NK-92 treated with Interleukin-12 subunit alpha and Interleukin-12 subunit beta, amount 100 ng/mL, for 24 hours (cell line): ENCODE measurements at places on chromosomes 1 and 21.

- DNase-seq, result no peak
Observed at GRCh38 chr1:24564695-24565094, 8.8 kb downstream of the NCMAP start.

GRCh38 chr1:106843518-106843917, 213.0 kb upstream of the PRMT6 start:
- no peak for DNase-seq

DNA sequence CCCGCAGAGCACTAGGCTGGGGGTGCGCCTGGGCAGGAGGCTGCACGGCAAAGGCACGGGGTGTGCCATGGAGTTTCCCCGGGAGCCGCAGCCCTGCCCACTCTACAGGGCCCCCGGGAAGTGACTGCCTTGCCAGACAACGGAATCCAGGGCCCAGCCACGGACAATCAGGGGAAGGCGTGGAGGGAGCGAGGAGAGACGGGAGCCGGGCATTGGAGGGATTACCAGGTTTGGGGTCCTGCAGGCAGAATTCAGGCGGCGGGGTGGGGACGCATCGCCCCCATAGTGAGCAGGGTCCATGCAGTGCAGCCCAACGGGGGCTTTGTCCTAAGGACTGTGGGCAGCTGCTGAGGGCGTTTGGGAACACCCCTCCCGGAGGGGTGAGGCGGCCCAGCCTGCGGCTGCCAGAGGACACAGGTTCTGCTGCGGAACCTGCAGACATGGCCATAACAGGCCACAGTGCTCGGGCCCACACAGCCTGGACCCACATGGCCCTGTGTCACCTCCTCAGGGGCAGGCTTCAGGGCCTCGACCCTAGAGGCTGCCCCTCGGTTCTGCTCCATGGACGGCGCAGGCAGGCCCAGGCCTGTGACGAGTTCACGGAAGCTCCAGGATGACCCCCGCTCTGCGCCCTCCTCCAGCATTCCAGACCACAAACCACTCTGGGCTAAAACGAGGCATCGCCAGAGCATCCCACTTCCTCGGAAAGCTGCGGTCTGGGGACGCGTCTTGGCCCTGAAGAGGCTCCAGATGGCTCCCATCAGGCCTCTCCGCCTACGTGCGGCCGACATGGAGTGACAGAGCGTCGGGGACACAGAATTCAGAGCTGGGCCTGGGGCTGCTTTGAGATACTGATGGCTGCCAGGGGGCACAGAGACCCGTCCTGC, 54.5 kb downstream of the COL6A1 start:
- DNase-seq, result no peak

- DNase-seq, result no peak
Observed at GRCh38 chr1:228913626-228914414, 178.5 kb downstream of the RHOU start.

GRCh38 chr1:186487163-186487562, 26.2 kb upstream of the PDC start:
- DNase-seq, result no peak

DNA sequence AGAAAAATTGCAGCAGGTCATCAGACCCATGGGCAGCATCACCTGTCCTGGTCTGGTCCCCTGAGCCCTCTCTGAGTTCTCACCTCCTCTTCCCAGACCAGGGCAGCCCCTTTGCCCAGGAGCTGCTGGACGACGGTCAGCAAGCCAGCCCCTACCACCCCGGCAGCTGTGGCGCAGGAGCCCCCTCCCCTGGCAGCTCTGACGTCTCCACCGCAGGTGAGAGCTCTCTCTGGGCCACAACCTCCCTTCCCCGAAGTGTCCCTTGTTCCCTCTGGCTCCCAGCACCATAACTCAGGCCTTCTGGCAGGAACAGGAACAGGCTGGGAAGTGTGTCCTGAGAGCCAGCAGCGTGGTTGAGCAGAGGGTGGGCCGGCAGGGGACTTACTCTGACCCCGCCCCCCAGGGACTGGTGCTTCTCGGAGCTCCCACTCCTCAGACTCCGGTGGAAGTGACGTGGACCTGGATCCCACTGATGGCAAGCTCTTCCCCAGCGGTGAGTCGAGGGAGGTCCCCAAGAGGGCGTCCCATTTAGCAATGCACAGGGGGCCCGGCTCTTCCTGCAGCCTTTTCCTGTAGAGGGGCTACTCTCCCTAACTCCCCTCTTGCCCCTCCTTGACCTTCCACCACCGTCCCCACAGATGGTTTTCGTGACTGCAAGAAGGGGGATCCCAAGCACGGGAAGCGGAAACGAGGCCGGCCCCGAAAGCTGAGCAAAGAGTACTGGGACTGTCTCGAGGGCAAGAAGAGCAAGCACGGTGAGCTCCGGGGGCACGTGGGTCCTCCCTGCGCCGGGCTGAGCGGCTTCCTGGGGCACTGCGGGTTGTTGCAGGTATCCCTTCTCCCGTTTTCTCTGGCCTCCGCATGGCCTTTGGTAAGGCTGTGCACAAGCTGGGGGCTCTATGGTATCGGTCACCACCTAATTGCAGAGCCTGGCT, 2.4 kb downstream of the ELF3 start:
- DNase-seq, result no peak

DNA sequence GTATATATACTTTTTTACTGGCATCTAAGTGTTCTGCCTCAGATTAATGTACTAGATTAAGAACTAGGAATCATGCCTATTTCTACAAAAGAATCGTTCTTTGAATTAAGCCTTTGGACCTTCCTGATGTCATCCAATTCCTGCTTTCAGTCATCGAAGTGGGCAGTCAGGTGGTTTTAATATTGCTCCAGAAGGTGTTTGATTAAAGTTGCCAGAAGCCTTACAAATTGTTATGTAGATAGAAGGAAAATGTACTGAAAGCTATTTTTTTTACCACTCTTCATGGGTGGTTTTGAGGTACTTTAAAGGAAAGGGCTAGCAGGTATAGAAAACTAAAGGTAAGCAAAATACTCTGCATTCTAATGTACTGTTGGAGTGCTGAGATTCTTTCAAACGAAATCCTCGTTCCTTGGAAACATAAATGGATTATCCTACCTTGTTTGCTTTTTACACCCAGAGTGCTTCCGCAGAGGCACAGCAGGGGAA, 716 bp downstream of the CTBS start:
- no peak for DNase-seq

DNA sequence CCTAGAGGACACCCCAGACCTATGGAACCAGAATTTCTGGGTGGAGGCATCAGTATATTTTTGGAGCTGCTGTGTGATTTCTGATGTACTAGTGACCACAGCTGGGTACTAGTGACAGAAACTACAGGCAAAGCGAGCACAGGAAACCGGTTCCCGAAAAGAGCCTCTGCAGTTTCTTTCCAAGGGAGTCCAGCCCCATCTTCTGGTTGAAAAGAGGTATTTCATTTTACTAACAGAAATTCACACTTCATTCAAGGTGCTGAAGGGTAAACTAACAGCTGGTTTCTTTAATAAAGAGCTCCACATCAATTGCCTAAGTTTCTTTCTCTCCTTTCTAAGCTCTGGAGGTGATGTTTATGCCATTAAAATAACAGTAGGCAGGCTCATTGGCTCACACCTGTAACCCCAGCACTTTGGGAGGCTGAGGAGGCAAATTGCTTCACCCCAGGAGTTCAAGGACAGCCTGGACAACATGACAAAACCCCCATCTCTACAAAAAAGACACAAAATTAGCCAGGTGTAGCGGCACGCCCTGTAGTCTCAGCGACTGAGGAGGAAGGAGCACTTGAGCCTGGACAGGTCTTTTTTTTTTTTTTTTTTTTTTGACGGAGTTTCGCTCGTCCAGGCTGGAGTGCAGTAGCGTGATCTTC, 22.0 kb downstream of the THAP3 start:
- DNase-seq, result no peak

DNA sequence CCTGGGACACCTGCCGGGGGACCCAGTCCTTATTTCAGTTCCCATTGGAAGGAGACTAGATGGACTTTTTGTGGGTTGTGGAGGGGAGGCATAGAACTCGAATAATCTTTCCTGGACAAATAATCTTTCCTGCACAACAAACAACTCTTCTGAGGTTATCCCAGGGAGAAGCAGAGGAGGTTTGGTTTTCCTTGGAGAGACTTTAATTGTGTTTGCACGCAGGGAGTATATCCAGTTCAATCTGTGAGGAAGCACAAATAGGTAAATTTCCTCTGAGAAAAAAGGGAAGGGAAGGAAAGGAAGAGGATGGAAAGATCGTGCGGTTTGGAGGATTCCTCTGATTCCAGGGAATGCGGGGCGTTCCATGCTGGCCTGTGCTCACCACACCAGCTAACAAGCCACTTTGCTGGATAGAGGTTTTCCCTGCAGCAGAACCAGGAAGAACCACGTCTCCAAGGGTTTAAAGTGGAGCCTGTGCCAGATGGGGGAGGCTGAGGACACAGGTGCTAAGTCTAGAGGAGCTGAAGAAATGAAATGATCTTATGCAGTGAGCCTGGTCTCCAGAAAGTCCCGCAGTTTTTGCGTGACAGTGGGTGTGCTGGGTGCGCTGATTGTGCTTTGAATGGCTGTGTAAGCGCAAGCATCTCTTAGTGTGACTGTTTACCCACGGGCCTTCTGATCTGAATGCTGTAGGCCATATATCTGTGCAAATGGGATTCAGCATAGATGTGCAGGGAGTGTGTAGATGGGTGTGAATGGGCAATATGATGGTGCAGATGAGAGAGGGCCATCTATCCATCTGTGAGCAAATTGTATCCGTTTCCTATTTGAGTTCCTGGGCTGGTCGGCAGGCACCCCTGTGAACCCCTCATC, 7.6 kb downstream of the PAX7 start:
- DNase-seq, result no peak

DNA sequence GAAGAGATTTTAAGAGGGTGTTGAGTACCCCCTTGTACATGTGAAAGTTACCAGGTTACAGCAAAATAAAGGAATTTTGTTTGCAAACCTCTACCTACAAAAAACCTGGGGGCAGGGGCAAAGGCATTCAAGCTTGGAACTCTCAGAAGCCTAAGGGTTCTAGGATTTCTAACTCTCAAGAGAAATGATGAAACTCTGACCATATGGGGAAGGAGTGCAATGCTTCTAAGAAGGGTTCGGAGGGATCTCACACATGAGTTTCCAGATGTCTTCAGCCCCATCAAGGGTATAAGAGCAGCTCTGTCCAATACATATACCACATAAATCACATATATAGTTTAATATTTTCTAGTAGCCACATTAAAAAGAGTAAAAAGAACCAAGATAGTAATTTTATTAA, 7.3 kb upstream of the FCGR2A start:
- DNase-seq, result no peak

GRCh38 chr1:178354816-178355215, 141.9 kb downstream of the CLEC20A start:
- no peak for DNase-seq

DNA sequence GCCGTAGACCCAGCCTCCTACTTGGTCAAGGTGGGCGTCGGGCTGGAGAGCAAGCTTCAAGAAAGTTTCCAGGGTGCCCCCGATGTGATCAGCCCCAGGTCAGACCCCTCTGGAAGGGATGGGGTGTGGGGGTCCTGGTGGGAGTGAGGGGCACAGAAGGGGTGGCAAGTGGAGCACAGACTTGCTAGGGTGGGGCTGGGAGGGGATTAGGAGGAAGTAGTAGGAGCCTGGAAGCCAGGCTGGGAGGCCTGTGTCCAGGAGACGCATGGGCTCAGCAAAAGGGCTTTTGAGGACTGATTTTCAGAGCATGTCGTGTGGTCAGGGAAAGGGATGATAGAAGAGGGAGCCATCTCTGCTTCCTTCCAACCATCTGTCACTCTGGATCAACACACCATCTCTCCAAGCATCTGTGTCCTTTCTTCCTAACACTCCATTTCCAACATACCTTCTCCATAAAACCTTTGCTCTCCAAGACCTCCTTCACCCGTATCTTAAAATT, 8.5 kb downstream of the TRIM46 start:
- no peak for DNase-seq
